ENCODE measurements at places on chromosomes 2 and 18. TPM values are rescaled to one million over a fixed set of nuclear protein-coding genes. Genes with fewer than 3 reads are reported as not detected.

The DNPEP gene
- total RNA-seq = 69.5 TPM

The MAIP1 gene
- total RNA-seq = 24.9 TPM

The ODC1 gene
- 36.8 TPM for total RNA-seq

The FBXO36 gene
- total RNA-seq = 1.2 TPM

The RHBDD1 gene
- 4.6 TPM for total RNA-seq

The IGFBP2 gene
- total RNA-seq = 54.5 TPM

The ALS2 gene
- total RNA-seq = 17.7 TPM

The CHRND gene
- not detected for total RNA-seq

The ASPRV1 gene
- total RNA-seq = under 0.01 TPM

The PRKAG3 gene
- not detected for total RNA-seq

The CNGA3 gene
- not detected for total RNA-seq

The CTNNA2 gene
- not detected for total RNA-seq

The VAMP5 gene
- 89.2 TPM for total RNA-seq

The AQP12A gene
- total RNA-seq = not detected

The HDAC4 gene
- total RNA-seq = 10.4 TPM

The LAMA3 gene
- total RNA-seq = 7.0 TPM

The ACTR2 gene
- 95.9 TPM for total RNA-seq

The FAM237A gene
- not detected for total RNA-seq

The KCTD1 gene
- total RNA-seq = 5.8 TPM

The CTAGE1 gene
- not detected for total RNA-seq

The MAP3K19 gene
- total RNA-seq = not detected

The KCNG3 gene
- not detected for total RNA-seq

The DSG4 gene
- not detected for total RNA-seq

The SCYGR3 gene
- not detected for total RNA-seq

The DCDC2C gene
- 0.13 TPM for total RNA-seq

The TBC1D8 gene
- 62.4 TPM for total RNA-seq

The DNAJC5G gene
- total RNA-seq = 1.0 TPM

The RBKS gene
- 0.90 TPM for total RNA-seq

The WDR43 gene
- total RNA-seq = 35.9 TPM

The LBH gene
- 52.0 TPM for total RNA-seq

The UGT1A10 gene
- total RNA-seq = not detected

The CCDC148 gene
- total RNA-seq = 0.13 TPM

The TLX2 gene
- total RNA-seq = not detected

The WIPF1 gene
- total RNA-seq = 13.9 TPM

The MOCOS gene
- total RNA-seq = 0.13 TPM

The SLC23A3 gene
- 0.89 TPM for total RNA-seq

The CCL20 gene
- total RNA-seq = 0.89 TPM

The ELOA2 gene
- total RNA-seq = not detected

The SLC30A3 gene
- total RNA-seq = 6.3 TPM

The SULT1C4 gene
- 114 TPM for total RNA-seq

The FOXD4L1 gene
- total RNA-seq = not detected

The SERPINB12 gene
- not detected for total RNA-seq

The TSPYL6 gene
- not detected for total RNA-seq

The CLEC4F gene
- 0.13 TPM for total RNA-seq

The CD302 gene
- total RNA-seq = 14.4 TPM

The TMEFF2 gene
- total RNA-seq = not detected

The AKAIN1 gene
- not detected for total RNA-seq

The SLC14A1 gene
- not detected for total RNA-seq

The NOSTRIN gene
- total RNA-seq = 2.5 TPM

The SERPINB13 gene
- not detected for total RNA-seq
